ENCODE measurements at places on chromosomes 2 and 18.
A peak's percentile ranks its signal among the peaks of the same experiment; 100 is the strongest.

- no peak for DNase-seq
These were observed 129.6 kb upstream of the DNAJC10 start for GRCh38 chr2:182586426-182586825.

DNA sequence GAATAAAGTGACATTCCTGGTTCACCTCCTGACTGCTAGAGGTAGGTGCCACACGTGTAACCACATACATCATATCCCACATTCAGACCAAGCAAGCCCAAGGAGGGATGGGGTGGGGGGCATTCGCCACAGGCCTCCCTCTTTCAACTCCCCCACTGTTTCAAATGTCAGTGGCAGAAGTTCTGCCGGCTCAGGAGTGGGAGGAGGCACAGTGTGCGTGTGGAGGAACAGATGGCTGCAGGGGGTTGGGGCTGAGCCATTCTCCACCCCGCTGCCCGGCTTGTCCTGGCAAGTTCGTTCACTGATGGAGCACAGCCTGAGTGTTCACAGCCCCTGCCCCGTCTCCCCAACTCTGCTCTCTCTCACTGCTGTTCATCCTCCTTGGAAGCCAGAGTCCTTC is 75.4 kb upstream of the TANC1 start:
- no peak for DNase-seq

- DNase-seq, result no peak
These were observed 119.9 kb downstream of the CCBE1 start for GRCh38 chr18:59577386-59577655.

DNA sequence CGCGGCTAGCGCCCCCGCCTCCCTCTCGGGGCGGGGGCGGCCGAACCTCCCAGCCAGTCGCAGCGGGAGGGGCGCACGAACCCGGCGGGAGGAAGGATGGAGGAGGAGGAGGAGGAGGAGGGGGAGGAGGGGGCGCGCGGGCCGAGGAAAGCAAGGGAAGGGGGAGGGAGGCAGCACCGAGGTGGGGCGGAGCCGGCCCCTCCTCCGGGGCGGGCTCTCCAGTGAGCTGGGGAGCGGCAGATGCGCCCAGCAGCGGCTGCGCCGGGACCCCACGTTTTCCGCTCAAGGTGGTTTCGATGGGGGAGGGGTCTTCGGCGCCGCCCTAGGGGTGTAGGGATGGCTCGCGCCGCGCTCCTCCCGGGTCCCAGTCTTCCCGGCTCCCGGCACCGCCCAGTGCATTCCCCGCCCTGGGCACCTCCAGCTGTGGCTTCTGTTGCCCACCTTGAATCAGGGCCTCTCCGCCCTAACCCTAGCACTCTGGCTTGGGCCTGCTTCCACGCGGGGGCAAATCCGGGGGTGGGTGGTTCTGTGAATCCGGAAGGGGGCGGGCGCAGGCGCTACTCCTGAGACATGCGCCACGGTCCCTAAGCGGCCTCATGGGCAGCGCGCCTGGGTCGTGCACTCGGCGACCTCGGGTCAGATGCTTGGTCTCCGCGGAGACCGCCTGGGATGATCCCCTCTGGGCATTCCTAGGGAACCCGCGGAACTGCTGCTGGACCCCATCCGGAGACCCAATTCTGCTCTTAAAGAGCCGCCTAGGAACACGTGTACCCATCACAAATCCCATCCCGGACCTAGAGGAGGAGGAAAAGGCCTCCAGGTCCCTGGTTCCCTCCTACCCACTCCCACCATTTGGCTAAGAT is at the start of gene FBXO41:
Gene FBXO41 (minus strand): TSS at position 183 of the 863 bp plus-strand sequence. CDS start 14,848 bp downstream, outside the sequence.
- DNase-seq, result no peak

DNA sequence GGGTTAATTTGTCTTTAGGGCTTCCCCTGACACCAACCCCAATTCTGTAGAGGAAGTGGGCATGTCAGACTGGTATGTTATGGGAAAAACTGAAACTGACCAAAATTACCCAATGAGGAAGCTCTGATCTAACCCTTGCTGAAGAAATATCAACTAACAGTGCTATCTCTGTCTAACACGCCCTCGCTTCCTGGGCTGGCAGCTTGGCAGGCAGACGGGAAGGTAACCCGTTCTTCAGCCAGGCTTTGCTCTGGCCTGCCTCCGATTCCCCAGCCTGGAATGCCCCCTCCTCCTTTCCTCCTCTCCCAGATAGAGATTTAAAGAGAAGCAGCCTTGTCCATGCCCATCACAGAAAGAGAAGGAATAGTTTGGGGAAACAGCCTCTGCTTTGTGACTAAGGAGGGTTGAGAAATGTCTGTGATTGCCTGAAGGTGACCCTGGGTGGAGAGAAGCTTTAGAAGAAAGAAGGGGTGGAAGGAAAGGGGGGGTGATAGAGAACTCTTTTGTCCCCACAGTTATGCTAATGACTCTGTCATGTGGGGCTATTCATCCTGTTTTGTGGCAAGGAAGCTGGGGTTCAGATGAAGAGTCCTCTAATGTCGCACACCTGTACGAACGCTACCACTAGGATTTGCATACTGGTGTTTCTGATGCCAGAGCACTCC is 15.4 kb downstream of the HK2 start:
- DNase-seq, result no peak

DNA sequence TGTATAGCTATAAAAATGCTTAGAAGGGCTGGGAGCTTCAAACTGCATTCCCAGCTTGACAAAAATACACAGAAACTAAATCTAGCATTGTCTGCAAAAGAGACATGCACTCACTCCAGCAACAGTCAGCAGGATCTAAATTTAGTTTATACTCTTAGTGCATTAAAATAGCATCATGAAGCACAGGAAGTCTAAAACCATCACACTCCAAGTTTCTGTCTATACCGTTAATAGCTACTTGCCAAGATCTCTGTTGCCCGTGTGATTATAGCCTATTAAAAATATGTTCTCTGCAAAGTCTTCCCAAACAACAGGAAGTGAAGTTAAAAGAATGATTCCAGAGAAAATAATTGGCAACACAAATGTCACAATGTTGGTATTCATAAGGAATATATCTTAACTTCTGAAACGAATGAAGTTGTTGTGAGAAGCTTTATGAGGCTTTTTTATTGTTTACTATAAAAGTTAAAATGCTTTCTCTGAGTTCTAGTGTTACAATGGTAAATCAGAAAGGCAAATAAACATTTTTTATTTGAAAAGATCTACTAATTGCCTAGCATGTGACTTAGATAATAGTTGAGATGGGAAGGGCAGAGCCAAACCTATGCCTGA is 184.2 kb downstream of the ZNF385B start:
- no peak for DNase-seq

GRCh38 chr2:217444509-217444908 is 558.3 kb downstream of the TNS1 start:
- no peak for DNase-seq

DNA sequence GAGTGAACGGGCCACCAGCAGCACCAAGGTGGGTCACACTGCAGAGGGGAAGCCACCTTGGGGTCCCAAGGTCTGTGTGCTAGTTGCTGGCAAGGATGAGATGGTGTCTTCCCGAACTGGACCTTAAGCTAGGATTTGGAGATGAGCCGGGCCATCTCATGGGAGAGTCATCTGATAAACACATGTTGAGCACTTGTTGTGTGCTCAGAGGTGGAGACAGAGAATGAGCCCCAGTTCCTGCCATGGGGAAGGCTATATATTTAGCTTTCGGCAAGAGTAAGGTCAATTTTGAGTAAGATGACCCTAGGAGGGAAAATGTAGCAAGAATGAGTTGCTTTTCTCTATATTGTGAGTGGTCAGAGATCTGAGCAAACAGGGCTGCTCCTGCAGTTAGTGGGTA is 41.4 kb upstream of the RPL31 start:
- no peak for DNase-seq

GRCh38 chr2:190755772-190756415 is 107.0 kb downstream of the NAB1 start:
- DNase-seq, result no peak

GRCh38 chr2:183604065-183604464 is 479.8 kb downstream of the NUP35 start:
- no peak for DNase-seq

DNA sequence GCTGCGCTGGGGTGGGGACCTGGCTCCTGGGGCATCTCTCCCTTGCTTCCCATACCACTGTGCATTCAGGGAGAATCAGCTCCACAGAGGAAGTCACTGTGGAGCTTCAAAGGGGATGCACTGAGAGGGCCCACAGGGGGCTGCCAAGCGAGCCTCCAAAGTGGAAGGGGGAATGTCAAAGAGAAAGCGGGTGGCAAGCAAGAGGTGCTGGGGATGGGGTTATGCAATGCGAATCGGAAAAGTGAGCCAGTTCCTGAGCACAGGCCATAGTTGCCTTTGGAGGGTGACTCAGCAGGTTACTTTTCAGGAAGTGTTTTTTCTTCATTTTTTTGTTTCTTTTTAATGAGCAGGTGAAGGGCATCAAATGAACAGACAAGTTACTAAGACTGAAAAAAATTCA is 17.6 kb downstream of the PMAIP1 start:
- no peak for DNase-seq

GRCh38 chr2:143085125-143085784 is 44.0 kb upstream of the ARHGAP15 start:
- DNase-seq, result no peak

- DNase-seq, result no peak
These were observed 24.0 kb downstream of the PKDCC start for GRCh38 chr2:42071791-42072190.

DNA sequence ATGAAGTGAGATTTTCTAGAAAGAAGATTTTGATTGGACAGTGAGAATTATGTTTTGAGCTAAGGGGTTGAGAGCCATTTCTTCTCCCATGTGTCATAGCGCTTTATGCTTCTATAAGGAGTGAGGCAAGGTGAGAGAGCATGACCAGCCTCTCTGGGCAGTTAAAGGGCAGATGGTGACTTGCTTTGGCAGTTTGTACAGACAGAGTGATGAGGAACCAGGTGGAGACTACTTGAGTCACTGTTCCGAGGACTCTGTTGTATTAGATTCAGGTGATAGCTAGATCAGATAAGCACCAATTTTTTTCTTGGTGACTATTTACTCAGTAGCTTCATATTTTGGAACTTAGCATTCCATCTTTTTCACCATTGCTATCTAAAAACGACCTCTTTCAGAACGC is 4.5 kb downstream of the CRIM1 start:
- no peak for DNase-seq

DNA sequence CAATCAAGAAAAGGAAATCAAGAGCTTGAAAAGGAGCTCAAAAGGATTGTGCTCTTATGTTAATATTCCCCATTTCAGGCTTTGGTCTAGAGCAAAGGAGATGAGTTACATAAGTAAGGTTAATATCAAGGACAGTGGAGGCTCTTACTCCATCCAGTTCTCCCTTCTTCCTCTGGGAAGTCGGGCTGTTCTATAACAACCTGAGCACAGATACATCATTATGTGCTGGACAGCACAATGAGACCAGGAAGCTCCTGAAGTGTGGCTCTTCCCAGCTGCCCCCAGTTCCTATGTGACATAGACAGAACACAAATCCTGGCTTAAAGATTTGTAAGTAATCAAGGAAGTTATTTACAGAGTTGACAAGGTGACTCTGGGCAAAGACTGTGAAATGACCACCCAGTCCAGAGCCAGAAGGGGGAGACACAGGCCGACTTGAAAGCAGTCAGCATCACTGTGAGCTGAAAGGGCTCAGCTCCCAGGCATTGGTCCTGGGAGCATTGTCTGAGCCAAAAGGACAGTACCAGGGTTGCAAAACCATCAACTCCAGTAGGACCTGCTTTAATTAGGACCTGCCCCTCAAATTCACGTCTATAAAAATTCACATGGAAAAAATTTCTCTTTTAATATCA is 917.6 kb upstream of the ACVR2A start:
- DNase-seq, result no peak

DNA sequence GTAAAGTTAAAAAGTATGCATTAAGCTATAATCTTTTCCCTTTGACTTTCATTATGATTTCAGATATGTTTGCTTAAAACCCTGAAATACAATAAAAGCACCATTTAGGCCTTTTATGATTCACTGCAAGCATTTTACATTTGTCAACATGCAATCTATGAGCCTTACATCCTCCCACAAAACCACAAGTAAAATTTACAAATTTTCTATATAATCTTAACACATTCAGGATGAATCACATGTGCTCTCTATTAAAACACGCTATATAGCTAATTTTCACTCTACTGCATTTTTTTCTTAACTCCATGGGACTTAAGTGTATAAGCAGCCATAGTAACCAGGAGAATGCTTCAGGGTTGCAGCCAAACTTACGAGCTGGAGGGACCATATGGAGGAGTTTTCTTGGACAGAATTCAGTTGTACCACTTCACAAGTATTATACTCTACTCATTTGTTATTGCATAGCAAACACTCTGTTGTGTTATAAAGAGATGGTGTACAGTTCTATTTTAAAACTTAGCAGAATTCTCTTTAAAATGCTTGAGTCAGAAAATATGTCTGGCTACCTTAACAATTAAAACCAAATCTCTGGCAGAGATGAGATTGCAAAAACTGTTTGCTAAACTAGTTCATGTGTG is 293.2 kb downstream of the ALK start:
- DNase-seq, result no peak

DNA sequence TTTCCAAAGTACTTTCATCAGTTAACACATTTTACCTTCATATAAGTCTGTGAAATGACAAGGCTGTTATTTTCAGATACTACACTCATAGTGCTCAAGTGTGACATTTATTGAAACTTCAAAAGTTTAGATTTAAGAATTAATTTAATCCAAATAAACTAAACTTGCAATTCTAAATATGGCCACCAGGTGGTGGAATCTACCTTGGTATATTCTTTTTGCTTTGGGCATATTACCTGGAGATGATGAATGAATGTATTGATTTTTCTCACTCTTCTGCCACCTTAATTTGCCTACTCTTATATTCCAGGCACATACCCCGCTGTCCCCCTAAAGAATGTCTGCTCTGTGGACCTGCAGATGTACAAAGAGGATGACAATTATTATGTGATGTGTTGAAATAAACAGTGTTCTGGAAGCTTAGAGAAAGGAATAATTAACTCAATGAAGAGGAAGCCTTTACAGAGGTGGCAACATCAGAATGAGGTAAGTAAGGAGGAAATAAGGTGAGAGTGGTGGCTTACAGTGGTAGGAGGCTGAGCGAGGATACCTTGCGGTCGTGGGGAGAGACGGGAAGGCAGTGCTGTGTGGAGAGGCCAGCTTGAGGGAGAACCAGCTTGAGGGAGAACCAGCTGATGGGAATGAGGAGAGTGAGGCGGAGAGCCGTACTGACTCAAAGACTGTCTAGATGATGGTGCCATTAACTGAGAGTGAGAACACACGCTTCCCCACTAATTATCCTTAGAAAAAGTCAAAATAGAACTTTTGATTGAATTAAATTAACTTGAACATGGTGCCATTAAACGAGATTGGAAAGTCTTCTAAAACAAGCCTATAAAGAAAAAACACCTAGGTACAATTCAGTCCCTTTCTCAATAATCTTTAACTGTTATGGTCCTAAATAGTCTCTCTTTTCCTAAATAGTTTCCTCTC is 179.5 kb downstream of the CELF4 start:
- no peak for DNase-seq

GRCh38 chr2:172214252-172214651 is 111.6 kb upstream of the DLX2 start:
- DNase-seq, result no peak

GRCh38 chr18:25345081-25345866 is 6.7 kb downstream of the ZNF521 start:
- no peak for DNase-seq

GRCh38 chr2:190217616-190218015 is 102.0 kb downstream of the HIBCH start:
- DNase-seq, result no peak

- peak; percentile 58 for DNase-seq
These were observed 775 bp downstream of the SNED1 start for GRCh38 chr2:240998995-240999791.

Measured in left forelimb (tissue), 1 donor.